ENCODE measurements at places on chromosomes 4 and X.

- DNase-seq, result no peak
Observed at GRCh38 chr4:11098461-11098860, 330.2 kb downstream of the HS3ST1 start.

- DNase-seq, result no peak
Observed at GRCh38 chr4:122246551-122246950, 94.4 kb downstream of the BLTP1 start.

GRCh38 chr4:144313370-144313769 lies 172.9 kb upstream of the GYPA start:
- no peak for DNase-seq

GRCh38 chr4:7238300-7238960 lies 46.1 kb downstream of the SORCS2 start:
- no peak for DNase-seq

GRCh38 chr4:76504613-76505465 lies 69.8 kb downstream of the SHROOM3 start:
- DNase-seq, result no peak

DNA sequence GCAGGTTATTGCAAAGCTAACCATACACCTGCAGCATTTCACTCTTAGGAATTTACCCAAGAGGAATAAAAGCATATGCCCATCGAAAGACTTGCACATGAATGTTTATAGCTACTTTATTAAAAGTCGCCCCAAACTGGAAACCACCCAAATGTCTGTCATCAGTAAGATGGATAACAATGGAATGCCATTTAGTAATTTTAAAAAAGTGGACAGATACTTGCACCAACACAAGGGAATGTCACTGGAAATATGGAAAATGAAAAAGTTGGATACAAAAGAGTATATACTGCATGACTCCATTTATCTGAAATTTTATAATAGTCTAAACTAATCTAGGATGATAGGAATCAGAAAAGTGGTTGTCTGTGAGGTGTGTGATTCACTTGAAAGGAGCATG lies 12.9 kb downstream of the GK start:
- DNase-seq, result no peak

DNA sequence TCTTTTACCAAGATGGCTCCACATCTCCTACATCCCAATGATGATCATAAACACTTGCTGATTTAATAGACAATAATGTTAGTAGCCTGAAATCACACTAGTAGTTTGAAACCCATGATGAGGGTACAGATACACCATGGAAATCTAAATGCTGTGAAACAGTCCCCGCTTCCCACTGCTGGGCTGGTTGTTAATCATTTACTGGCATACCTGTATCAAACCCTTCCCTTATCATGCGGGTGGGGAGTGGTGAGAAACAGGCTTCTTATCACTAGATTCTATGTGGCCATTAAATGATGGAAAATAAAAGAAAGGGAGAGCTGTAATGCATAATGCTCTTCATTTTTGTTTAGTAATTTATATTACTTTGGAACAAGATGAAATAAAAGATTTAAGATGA lies 21.9 kb downstream of the MAOA start:
- DNase-seq, result no peak

DNA sequence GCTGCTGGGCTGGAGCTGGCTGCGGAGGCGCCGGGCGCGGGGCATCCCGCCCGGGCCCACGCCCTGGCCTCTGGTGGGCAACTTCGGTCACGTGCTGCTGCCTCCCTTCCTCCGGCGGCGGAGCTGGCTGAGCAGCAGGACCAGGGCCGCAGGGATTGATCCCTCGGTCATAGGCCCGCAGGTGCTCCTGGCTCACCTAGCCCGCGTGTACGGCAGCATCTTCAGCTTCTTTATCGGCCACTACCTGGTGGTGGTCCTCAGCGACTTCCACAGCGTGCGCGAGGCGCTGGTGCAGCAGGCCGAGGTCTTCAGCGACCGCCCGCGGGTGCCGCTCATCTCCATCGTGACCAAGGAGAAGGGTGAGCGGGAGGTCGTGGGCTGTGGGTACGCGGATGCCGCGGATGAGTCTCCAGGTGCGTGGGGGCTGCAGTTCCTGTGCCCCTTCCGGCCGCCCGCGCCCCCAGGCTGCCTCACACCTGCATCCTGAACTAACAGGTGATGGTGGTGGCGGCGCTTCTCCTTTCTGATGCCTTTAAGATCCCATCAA lies 499 bp downstream of the CYP2U1 start:
- DNase-seq, result peak; percentile 3

- no peak for DNase-seq
Observed at GRCh38 chrX:39318506-39319343, 517.5 kb downstream of the MID1IP1 start.

GRCh38 chrX:106177106-106177981 lies 9.2 kb downstream of the PWWP3B start:
- DNase-seq, result no peak

GRCh38 chr4:37393889-37394288 lies 149.3 kb downstream of the NWD2 start:
- no peak for DNase-seq

GRCh38 chrX:100721328-100721727 lies 10.6 kb downstream of the SYTL4 start:
- DNase-seq, result no peak
